Left renal cortex interstitium (tissue), 4 donors: ENCODE measurements at places on chromosomes 7 and 10. TPM values are rescaled to one million over a fixed set of nuclear protein-coding genes. Genes with fewer than 3 reads are reported as not detected.

NKX1-2 gene
- polyA plus RNA-seq: not detected

UCN3 gene
- 2.5 TPM for polyA plus RNA-seq

TBX20 gene
- polyA plus RNA-seq: not detected

ITPRID1 gene
- 0.04 TPM for polyA plus RNA-seq

SPDYE2 gene
- 8.2 TPM for polyA plus RNA-seq

MNX1 gene
- polyA plus RNA-seq: not detected

LIPN gene
- polyA plus RNA-seq: not detected

PON3 gene
- 2.0 TPM for polyA plus RNA-seq

GJC3 gene
- polyA plus RNA-seq: 0.76 TPM

NPY gene
- 0.46 TPM for polyA plus RNA-seq

SLC26A5 gene
- 0.60 TPM for polyA plus RNA-seq

FAM25A gene
- polyA plus RNA-seq: not detected

ODAD2 gene
- polyA plus RNA-seq: 1.2 TPM

BRAF gene
- 23.0 TPM for polyA plus RNA-seq

TAS2R5 gene
- 1.4 TPM for polyA plus RNA-seq

PLAC9 gene
- polyA plus RNA-seq: 15.2 TPM

HECTD2 gene
- 30.2 TPM for polyA plus RNA-seq

FBXW4 gene
- polyA plus RNA-seq: 58.4 TPM

IRF5 gene
- 11.9 TPM for polyA plus RNA-seq

IDI2 gene
- polyA plus RNA-seq: 0.25 TPM

ACSM6 gene
- 0.18 TPM for polyA plus RNA-seq

ANKRD2 gene
- 0.47 TPM for polyA plus RNA-seq

PDCD4 gene
- 229 TPM for polyA plus RNA-seq
